Left ventricle myocardium inferior (tissue), 1 donor: ENCODE measurements at places on chromosomes 3 and 15.

GRCh38 chr15:32880642-32881041, 162.8 kb downstream of the GREM1 start:
- DNase-seq: no peak

- no peak for DNase-seq
Observed at GRCh38 chr3:142912402-142913172, 23.7 kb upstream of the PCOLCE2 start.

DNA sequence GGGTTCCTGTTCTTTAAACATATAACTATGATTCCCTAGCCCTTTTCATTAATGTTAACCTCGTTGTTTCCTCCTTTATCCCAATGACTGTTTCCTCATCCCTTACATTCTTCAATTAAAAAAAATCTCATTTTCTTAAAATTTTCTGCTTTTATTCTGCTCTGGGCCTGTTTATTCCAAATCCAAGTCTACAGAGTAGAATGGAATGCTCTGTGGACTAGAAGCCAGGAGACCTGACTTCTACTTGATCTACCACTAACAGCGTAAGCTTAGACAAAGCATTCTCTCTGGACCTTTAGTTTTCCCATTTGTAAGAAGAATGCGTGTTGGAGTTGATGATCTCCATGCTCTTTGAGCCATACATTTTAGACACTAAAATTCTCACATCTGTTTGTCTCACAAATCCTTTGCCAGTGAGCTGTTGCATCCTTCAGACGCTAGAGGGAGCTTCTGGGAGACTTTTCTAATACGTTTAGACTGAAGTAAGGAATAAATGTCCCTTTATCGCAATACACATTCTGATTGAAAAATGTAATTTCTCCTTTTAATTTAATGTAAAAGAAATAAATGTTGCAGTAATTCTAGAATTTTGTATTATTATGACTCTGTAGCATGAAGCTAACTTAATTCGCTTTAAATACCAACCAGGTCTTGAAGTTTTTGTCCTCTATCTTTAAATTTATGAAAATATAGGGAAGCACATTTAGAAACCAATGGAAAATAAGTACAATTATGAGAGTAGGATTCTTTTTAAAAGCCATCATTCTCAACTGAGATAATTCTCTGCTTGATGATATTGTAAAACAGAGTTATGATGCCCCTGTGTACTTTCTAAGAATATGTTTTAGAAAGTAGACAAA, 21.7 kb upstream of the GMNC start:
- no peak for DNase-seq

GRCh38 chr15:99090011-99090699, 14.7 kb upstream of the SYNM start:
- no peak for DNase-seq
